ENCODE measurements at places on chromosomes 7 and 10.
A peak's percentile ranks its signal among the peaks of the same experiment; 100 is the strongest.

- no peak for DNase-seq
These were observed 51.9 kb upstream of the CAPZA2 start for GRCh38 chr7:116810267-116811116.

DNA sequence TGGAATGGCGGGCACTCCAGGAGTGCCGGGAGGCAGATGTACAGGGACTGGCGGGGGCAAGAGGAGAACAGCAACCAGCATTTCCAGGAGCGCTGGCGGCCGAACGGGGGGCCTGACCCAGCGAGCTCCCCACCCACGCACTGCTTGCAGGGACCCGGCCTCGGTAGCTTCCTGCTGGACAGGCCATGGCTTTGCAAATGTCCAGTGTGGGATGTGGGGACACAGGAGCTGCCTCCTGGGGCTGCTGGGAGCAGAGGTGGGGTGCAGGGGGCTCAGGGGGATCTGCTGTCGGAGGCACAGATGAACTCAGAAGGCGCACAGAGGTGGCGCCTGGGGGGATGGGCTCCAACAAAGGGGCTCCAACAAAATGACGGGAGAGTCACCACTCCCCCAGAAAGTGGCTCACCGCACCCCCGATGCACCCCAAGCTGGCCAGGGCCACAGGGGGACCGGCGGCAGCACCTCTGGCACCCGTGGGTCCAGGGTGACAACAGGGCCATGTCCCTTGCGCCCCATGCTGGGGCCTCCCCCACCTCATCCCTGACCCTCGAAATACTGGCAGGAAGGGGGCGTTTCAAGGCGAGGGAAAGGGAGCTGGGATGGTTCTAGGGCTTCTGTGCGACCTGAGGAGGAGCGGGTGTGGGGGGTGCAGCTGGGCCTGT is 41.1 kb downstream of the AP5Z1 start:
- DNase-seq = no peak

- DNase-seq = no peak
These were observed 93.3 kb upstream of the AGBL3 start for GRCh38 chr7:134892963-134893362.

- peak; percentile 67 for DNase-seq
These were observed 820 bp downstream of the WAC start for GRCh38 chr10:28533571-28534304.

GRCh38 chr7:95687759-95688343 is 84.5 kb upstream of the DYNC1I1 start:
- no peak for DNase-seq

- DNase-seq = no peak
These were observed 85.3 kb downstream of the LARP4B start for GRCh38 chr10:846126-846685.

- DNase-seq = no peak
These were observed 443.2 kb upstream of the SEMA3A start for GRCh38 chr7:84637568-84638338.

- no peak for DNase-seq
These were observed 220.6 kb upstream of the RHOBTB1 start for GRCh38 chr10:61164458-61165160.

- no peak for DNase-seq
These were observed 506.7 kb downstream of the GLRX3 start for GRCh38 chr10:130642926-130643325.

GRCh38 chr10:128892005-128892404 is 575.0 kb upstream of the MGMT start:
- DNase-seq = no peak

DNA sequence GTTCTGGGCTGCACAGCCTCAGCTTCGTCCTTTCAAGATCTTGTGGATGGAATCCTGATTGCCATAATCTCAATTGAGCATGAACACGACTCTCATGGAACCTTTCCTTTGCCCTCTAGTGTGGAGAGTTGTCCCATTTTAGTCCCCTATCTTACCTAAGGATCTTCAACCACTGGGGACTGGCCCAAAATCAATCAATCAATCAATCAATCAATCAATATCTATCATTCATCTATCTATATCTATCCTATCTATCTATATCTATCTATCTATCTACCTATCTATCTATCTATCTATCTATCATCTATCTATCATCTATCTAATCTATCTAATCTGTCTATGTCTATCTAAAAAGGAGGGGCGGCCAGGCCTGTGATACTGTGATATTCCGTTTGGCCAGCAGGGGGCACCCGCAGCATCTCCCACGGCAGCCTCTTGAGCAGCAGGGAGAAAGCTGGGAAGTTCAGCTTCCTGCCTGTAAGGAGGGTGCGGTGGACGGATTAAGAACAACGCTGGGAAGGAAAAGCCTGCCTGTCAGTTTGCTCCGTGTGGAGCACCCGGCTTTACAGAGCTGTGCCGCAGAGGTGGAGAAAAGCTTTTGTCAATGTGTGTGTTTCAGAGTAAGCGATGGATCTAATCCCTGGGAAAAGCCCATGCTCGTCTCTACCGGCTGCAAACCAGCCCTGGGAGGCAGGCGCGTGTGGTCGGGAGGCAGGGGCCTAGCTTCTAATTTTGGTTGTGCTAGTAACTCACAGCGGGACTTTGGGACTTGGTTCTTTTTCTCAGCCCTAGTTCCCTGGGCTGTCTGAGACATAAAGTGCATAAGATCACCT is 124.9 kb downstream of the SH2D4B start:
- peak; percentile 64 for DNase-seq

DNA sequence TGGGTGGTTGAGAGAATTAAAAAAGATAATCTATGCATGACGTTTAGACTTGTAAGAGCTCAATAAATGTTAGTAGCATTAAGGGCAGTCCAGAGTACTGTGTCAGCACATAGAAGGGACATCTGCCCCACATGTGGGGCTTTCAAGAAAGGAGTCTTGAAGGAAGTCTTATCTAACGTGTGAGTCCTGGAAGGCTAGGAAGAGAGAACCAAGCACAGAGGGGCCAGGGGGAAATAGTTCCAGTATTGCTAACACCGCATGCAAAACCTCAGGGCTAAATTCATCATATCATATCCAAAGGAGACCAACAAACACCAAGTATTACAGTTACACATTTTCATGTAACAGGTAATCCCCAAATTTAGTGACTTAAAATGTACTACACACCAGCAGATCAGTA is 122.7 kb downstream of the AOAH start:
- no peak for DNase-seq

DNA sequence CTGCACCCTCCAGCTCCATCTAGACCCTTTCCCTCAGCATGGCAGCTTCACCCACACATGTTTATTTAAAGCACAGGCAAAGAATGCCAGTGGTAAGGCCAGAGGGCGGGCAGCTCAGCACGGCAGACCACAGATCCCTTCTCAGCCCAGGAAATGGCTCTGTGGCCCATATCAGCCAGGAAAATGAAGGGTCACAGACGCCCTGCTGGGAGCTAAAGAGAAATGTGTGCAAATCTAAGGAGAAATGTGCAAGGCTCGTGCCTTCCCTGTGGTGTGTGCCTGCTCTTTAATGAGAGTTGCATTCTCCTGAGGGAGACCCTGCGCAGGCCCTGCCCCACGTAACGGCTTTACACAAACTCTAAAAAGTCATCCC is 23.0 kb downstream of the PTPRN2 start:
- no peak for DNase-seq

- no peak for DNase-seq
These were observed 6.1 kb upstream of the TMEM184A start for GRCh38 chr7:1562116-1562515.

GRCh38 chr10:132667342-132668047 is 118.5 kb downstream of the NKX6-2 start:
- no peak for DNase-seq

DNA sequence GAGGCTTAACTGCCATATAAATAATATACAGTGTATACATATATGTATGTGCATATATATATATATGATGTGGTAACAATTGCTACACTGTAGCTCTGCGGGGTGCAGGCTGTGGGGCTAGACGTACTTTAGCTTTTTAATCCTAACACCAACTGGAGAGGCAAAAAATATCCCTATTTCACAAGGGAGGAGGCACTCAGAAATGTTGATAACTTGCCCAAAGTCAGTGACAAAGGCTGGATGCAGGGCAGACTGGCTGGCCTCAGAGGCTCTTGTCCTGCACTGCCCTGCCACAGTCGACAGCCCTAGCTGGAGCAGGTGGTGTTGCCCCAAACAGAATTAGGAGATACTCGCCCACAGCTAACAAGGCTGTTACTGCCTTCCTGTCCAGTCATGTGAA is 1.5 kb upstream of the RELN start:
- no peak for DNase-seq

DNA sequence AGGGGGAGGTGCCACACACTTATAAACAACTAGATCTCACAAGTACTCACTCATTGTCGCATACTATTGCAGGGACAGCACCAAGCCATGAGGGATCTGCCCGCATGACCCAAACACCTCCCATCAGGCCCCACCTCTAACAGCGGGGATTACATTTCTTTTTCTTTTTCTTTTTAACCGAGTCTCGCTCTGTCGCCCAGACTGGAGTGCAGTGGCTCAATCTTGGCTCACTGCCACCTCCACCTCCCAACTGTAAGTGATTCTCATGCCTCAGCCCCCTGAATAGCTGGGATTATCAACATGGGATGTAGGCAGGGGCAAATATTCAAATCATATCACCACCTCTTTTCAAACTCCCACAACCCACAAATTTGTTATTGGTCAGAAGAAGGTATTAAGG is 76.7 kb downstream of the SKAP2 start:
- DNase-seq = no peak

- DNase-seq = no peak
These were observed 128.0 kb downstream of the MAD1L1 start for GRCh38 chr7:2104716-2105115.

DNA sequence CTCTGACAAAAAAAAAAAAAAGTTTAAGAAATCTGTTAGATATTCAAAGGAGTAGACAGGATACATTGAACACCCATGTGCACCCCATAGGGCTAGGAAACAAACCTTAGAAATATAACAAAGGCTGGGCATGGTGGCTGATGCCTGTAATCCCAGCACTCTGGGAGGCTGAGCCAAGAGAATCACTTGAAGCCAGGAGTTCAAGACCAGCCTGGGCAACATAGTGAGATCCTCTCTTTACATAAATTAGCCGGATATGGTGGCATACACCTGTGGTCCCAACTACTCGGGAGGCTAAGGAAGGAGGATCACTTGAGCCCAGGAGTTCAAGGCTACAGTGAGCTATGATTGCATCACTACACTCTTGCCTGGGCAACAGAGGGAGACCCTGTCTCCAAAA is 15.3 kb downstream of the CLIP2 start:
- DNase-seq = no peak

DNA sequence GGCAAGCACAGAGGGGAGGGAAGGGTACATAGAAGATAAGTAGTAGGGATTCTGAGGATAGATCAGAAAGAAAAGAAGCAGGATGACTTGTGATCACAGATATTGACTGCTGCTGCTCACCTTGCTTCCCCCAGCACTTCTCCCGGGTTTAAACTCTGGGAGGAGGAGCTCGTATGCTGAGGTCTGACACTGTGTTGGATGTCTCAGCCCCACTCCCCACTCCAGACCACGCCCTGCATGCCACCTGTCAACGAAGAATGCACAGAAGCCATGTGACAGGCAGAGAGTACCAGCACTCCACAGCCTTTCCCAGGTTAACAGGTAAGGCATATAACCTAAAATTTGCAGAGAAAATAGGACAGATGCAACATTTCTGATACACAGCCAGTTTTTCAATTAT is 388.9 kb downstream of the TNS3 start:
- no peak for DNase-seq

DNA sequence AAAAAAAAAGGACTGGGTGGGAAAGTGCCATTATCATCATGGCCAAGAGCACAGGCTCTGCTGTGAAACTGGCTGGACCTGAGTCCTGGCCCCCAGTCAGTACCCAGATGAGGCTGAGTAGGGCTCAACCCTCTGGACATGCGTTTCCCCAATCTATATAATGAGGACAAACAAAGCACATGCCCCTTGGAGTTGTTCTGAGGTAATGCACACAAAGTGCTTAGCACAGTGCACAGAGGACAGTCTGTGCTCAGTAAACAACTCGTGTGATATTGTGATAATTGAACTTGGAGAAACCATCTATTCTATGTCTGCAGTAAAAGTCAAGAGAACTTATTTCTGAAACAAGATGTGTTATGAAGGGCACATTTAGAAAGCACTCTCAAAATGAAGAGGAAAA is 138.8 kb downstream of the KCNMA1 start:
- DNase-seq = no peak

DNA sequence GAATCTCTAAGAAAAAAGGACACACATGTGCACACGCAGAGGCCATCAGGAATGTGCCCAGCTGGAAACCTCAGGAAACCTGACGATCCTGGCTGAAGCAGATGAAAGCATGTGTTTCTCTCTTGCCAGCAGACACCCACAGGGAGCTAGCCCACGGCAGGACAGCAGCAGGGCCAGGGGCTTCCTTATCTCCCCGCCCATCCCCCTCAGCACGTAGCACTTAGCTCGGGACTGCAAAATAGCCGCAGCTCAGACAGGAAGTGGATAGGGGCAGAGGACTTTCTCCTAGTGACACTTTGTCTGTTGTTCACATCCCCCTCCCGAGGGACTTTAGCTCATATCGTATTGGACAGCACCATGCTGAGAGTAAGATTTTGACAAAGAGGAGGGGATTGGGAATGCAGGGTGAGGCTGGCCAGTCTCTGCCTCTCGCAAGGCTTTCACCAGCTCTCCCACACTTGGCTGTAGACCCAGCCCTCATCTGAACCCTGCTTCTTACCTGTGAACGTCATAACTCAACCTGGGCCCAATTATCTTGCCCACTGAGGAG is 63.8 kb downstream of the MKI67 start:
- no peak for DNase-seq

GRCh38 chr10:61600399-61600798 is 62.3 kb upstream of the CABCOCO1 start:
- DNase-seq = no peak

DNA sequence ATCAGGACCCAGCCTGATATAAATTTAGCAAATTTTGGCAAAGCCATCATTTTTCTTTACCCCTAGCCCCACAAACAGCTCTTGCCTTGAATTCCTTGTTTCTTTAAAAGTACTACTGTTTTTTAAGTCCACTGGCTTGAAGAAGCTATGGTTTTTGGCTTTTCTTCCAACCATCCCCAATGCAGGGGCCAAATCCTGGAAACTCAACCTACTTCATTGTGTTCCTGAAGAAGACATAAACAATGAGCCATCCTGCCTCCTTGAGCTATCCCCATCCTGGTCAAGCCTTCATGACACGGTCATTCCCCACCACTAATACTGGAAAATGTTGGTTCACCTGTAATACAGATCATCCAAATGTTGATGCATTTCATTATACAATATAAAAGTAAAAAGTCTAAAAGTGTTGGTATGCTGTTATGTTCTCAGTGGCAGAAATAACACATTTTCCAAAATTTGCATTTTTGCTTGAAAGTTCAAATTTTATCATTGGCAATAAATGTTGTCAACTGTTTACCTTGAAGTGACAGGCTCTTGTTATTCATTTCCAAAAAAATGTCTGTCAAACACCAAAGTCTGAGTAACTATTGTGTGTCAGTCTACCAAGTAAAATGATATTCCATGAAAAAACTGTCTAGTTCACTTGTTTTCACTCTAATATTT is 92.2 kb downstream of the DOCK4 start:
- DNase-seq = no peak

GRCh38 chr7:36272567-36273269 is 116.9 kb upstream of the ANLN start:
- no peak for DNase-seq

Measured in GM13977 (cell line).